ENCODE measurements at places on chromosomes 2 and 18. TPM values are rescaled to one million over a fixed set of nuclear protein-coding genes. Genes with fewer than 3 reads are reported as not detected.

The ARHGAP25 gene
- polyA plus RNA-seq: 6.8 TPM

The GCA gene
- 7.3 TPM for polyA plus RNA-seq

The HOXD11 gene
- polyA plus RNA-seq: not detected

The FOXI3 gene
- not detected for polyA plus RNA-seq

The ACKR3 gene
- polyA plus RNA-seq: 18.5 TPM

The TWIST2 gene
- polyA plus RNA-seq: 3.5 TPM

The SCTR gene
- polyA plus RNA-seq: 1.4 TPM

GRCh38 chr18:51541230-51541629 lies 343.7 kb upstream of the MEX3C start:
- no peak overlapping the region for H3K4me3 ChIP-seq
- H3K27ac ChIP-seq: no peak overlapping the region
- no peaks in the 10 kb centered on the region for H3K36me3 ChIP-seq

DNA sequence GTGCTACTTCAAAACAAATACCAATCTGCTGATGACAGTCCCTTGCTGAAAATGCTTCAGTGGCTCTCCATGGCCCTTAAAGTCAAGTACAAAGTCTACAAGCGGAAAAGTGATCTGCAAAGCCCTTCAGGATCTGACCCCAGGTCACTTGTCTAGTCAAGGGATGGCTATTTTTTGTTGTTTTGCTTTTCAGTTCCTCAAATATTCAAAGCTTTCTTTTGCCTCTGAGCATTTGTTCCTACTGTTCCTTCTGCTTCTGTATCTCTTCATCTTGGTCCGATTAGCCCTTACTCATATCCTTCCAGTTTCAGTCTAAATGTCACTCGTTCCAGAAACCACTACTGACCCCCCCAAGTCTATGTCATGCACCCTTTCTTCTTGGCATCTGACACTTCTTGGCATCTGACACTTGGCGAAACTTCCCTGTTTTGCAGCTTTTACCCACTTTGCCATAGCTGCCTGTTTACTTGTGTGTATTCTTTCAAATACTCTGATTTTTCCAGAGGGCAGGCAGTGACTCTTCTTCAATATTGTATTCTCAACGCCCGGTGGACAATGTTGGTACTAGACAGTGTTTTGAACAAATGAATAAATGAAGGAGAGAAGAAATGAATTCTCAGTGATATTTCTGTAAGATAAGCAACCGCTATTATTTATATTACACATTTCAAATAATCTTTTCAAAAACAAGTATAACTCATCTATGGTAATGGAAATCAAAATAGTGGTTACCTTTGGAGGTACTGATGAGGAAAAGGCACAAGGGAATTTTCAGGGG lies 175.9 kb upstream of the FN1 start:
- no peaks in the 10 kb centered on the region for H3K27me3 ChIP-seq
- H3K4me3 ChIP-seq: no peak overlapping the region
- no peak for DNase-seq
- no peaks in the 10 kb centered on the region for H3K36me3 ChIP-seq
- H3K27ac ChIP-seq: no peak overlapping the region

DNA sequence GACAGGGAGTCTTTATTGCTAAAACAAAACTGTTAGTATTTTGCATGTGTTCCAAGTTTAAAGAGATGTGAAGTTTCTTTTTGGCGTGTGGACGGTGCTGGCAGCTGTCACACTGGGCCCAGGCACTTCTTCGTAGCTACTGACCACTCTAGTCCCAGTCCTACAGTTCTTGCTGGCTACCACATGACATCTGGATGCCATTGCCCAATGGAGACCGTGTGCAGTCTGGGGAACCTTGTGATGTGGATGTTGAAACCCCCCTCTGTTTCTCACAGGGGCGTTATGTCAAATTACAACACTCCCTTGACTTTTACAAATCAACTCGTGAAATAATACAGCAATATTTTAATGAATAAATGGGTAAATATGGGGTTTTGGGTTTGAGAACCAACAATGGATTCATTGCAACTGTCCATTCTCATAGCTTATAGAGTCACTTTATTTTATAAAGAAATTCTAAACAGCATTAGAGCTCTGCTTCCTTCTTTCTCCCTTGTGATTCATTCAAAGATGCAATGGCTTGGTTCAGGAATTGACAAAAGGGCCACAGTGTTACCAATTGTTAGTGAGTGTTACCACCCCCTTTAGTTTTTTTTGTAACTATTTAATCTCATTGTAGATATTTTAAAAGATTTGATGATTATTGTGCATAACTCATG lies 1.2 kb downstream of the GPD2 start:
- peak overlapping the region; percentile 81 for H3K4me3 ChIP-seq
- DNase-seq: no peak
- no peaks in the 10 kb centered on the region for H3K27me3 ChIP-seq
- H3K36me3 ChIP-seq: no peaks in the 10 kb centered on the region
- H3K4me1 ChIP-seq: peaks cover 26% of the 10 kb centered on the region
- peak overlapping the region; percentile 99 for H3K27ac ChIP-seq

DNA sequence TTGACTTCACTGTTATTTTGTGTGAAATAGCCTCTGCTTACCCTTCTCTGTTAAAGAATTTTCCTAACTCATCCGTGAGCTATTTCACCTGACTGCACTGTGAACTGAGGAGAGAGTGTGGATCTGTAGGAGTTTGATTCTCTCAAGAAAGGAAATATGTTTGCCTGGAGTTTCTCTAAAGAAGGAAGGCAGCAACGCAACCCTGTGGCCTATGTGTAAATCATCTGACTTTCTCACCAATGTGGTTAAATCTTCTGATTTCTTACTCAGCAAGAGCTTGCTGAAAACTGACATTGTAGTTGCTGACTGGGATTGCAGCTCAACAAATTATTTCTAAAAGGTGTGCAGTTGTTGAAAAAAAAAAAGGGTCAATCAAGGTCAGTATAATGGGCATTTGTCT lies 153.9 kb upstream of the PELI1 start:
- no peak for DNase-seq
- H3K27me3 ChIP-seq: no peaks in the 10 kb centered on the region
- H3K4me1 ChIP-seq: no peaks in the 10 kb centered on the region
- no peak overlapping the region for H3K4me3 ChIP-seq
- no peaks in the 10 kb centered on the region for H3K36me3 ChIP-seq

DNA sequence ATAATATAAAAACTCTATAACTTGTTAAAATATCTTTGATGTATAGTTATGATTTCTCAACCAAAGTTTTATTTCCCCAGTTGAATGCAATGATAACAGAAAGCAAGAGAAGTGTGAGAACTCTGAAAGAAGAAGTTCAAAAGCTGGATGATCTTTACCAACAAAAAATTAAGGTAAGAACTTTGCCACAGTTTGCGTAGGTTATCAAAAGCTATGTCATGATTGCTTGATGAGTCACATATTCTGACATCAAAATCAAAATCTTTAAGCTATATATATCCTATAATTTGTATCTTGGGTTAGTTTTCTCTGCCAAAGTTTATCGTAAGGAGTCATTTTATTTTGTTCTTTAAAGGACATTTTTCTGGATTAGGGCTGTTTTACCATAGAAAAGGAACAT lies 35.0 kb downstream of the NDC80 start:
- H3K4me1 ChIP-seq: no peaks in the 10 kb centered on the region
- H3K36me3 ChIP-seq: no peaks in the 10 kb centered on the region
- H3K27me3 ChIP-seq: no peaks in the 10 kb centered on the region
- no peak for DNase-seq
- H3K4me3 ChIP-seq: peak overlapping the region; percentile 16
- H3K27ac ChIP-seq: peak overlapping the region; percentile 59

DNA sequence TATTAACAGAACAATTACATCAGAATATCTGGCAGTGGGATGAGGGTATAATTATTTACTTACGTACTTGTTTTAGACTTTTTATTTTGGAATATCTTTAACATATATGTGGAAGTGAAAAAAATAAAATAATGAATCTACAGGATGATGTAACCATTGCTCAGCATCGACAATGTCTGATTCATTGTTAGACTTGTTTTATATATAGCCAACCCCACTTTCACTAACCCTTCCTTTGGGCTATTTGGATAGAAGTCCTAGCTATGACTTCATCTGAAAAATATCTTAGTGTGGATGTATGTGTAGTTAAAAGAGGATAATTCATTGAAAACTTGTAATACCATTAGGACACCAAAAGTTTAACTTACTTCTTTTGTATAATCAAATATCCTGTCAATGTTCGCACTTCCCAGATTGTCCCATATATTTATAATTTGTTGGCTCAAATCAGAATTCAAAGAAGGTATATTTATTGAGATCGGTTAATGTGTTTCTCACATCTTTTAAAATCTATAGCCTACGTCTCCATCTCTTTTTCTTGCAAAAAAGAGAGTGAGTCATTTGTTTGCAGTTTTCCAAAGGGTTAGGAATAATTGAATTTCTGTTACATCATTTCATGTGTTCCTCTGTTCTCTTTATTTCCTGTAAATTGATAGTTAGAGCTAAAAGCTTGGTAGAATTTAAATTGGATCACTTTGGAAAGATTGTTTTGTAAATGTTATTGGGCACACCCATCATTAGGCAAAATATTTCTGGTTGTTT lies 506.1 kb upstream of the FAM98A start:
- DNase-seq: no peak
- no peak overlapping the region for H3K4me3 ChIP-seq
- no peaks in the 10 kb centered on the region for H3K36me3 ChIP-seq
- H3K27ac ChIP-seq: no peak overlapping the region
- H3K27me3 ChIP-seq: no peaks in the 10 kb centered on the region

DNA sequence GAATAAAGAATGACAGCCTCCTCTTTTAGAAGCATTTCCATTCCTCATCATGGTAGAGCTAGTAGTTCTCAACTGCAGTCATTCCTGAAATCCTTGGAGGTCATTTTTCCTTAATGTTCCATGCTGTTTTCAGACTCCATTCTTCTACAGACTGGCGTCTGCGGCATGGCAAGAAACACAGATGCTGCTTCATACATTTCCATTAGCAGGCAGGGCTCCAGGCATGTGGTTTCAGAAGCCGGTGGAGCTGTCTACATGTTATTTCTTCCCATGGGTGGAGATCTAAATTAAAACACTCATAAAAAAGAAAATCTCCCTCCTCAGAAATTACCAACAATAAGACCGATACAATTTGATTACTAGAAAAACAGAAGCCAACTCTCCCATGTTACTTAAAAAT lies 6.0 kb upstream of the DSG3 start:
- no peaks in the 10 kb centered on the region for H3K27me3 ChIP-seq
- H3K4me3 ChIP-seq: no peak overlapping the region
- no peaks in the 10 kb centered on the region for H3K36me3 ChIP-seq
- H3K27ac ChIP-seq: no peak overlapping the region
- DNase-seq: no peak

GRCh38 chr18:41326311-41326710 lies 628.7 kb upstream of the PIK3C3 start:
- no peak overlapping the region for H3K27ac ChIP-seq
- no peaks in the 10 kb centered on the region for H3K4me1 ChIP-seq
- no peak for DNase-seq
- no peak overlapping the region for H3K4me3 ChIP-seq
- no peaks in the 10 kb centered on the region for H3K36me3 ChIP-seq

DNA sequence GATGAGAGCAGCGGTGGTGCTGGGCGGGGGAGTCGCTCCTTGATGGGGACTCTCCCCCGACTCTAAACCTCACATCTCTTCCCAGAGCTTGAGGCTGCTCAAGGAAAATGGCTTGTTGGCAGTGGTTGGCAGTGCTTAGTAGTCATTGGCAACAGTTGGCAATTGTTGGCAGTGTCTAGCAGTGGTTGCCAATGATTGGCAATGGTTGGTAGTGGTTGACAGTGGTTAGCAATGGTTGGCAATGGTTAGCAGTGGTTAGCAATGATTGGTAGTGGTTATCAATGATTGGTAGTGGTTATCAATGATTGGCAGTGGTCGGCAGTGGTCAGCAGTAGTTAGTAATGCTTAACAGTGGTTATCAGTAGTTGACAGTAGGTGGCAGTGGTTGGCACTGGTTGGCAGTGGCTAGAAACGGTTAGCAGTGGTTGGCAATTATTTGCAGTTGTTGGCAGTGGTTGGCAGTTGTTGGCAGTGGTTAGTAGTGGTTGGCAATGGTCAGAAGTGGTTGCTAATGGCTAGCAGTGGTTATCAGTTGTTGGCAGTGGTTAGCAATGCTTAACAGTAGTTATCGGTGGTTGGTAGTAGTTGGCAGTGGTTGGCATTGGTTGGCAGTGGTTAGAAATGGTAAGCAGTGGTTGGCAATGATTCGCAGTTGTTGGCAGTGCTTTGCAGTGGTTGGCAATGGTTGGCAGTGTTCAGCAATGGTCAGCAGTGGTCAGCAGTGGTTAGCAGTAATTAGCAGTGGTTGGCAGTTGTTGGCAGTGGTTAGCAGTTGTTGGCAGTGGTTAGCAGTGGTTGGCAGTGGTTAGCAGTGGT lies 85.4 kb upstream of the OTOS start:
- no peak overlapping the region for H3K4me3 ChIP-seq
- peak; percentile 0 for DNase-seq

- DNase-seq: no peak
- no peaks in the 10 kb centered on the region for H3K36me3 ChIP-seq
- H3K27me3 ChIP-seq: no peaks in the 10 kb centered on the region
These were observed 138.2 kb downstream of the ZNF236 start for GRCh38 chr18:76960528-76961035.

GRCh38 chr2:197502201-197502600 lies 2.0 kb downstream of the HSPE1 start:
- no peaks in the 10 kb centered on the region for H3K27me3 ChIP-seq
- H3K4me3 ChIP-seq: no peak overlapping the region

DNA sequence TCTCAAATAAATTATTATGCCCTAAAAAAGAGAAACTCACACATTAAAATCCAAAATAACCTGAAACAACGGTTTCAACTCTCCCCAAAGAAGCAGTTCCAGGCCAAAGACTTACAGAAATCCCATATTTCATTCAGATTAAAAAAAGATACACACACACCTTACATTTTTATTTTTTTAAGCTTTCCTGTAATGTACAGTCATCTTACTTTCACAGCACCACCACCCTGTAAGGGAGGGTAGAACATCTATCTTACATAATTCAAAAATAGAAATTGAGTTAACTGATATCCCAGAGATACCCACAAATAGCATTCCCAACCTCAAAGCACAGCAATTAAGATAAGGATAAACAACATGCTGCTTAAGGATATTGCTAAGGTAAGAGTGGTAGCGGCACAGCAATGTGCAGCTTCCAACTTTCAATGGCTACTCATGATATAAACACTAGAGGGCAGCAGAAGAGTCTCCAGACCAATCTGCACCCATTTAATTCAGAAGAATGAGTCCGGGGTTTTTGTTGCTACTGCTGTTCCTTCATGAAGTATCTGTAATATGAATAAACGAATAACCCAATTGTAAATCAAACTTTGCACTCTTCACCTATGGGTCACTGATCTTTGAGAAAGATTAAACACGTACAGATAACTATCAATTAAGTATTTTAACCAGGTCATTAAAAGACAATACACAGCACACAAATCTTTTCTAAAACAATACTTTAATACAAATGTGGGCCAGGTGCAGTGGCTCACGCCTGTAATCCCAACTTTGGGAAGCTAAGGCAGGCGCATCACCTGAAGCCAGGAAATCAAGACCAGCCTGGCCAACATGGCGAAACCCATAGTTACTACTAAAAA lies 11.3 kb downstream of the GFPT1 start:
- no peaks in the 10 kb centered on the region for H3K27me3 ChIP-seq
- DNase-seq: no peak
- H3K4me1 ChIP-seq: peaks cover 15% of the 10 kb centered on the region
- H3K27ac ChIP-seq: no peak overlapping the region

- no peak overlapping the region for H3K27ac ChIP-seq
- no peak overlapping the region for H3K4me3 ChIP-seq
These were observed 59.6 kb downstream of the IKZF2 start for GRCh38 chr2:213091765-213092164.

All from heart right ventricle (tissue), 16 donors.